ENCODE measurements at places on chromosomes 6 and 20. TPM values are rescaled to one million over a fixed set of nuclear protein-coding genes. Genes with fewer than 3 reads are reported as not detected.

GRCh38 chr6:158853880-158854213, 34.7 kb upstream of the EZR start:
- no peaks in the 10 kb centered on the region for H3K27me3 ChIP-seq
- no peak overlapping the region for H3K4me3 ChIP-seq
- H3K36me3 ChIP-seq = no peaks in the 10 kb centered on the region

- no peaks in the 10 kb centered on the region for H3K27me3 ChIP-seq
- no peak for DNase-seq
- H3K27ac ChIP-seq = no peak overlapping the region
- peaks cover 6% of the 10 kb centered on the region for H3K36me3 ChIP-seq
These were observed 143.9 kb upstream of the SHLD1 start for GRCh38 chr20:5606350-5606749.

GRCh38 chr20:8851446-8851845, 217.4 kb upstream of the PLCB4 start:
- no peaks in the 10 kb centered on the region for H3K27me3 ChIP-seq
- no peak overlapping the region for H3K4me3 ChIP-seq
- DNase-seq = no peak
- H3K27ac ChIP-seq = no peak overlapping the region

- peaks cover 4% of the 10 kb centered on the region for H3K4me1 ChIP-seq
- H3K27me3 ChIP-seq = no peaks in the 10 kb centered on the region
- no peak overlapping the region for H3K4me3 ChIP-seq
- H3K27ac ChIP-seq = no peak overlapping the region
These were observed 96.2 kb downstream of the SMAP1 start for GRCh38 chr6:70763754-70764510.

- H3K4me1 ChIP-seq = peaks cover 3% of the 10 kb centered on the region
- H3K27ac ChIP-seq = no peak overlapping the region
- no peak overlapping the region for H3K4me3 ChIP-seq
- H3K36me3 ChIP-seq = no peaks in the 10 kb centered on the region
- peaks cover 15% of the 10 kb centered on the region for H3K27me3 ChIP-seq
These were observed 103.2 kb upstream of the SUPT3H start for GRCh38 chr6:45480752-45481415.

DNA sequence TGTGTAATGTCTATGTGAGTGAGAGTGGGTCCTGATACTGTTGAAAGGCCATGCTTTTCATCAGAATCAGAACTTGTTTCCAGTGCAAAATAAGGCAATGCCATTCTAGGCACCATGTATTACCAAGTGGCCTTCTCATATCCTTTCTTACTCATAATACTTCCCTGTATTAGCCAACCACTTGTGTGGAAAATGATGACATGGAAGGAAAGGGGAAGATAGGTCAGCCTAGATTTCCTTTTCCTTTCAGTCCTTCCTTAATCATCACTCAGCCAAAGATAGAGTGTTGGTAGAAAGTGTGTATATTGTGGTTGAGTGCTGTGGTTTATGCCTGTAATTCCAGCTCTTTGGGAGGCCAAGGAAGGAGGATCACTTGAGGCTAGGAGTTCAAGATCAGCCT, 158.6 kb upstream of the PREP start:
- no peaks in the 10 kb centered on the region for H3K36me3 ChIP-seq
- H3K27me3 ChIP-seq = peaks cover 37% of the 10 kb centered on the region
- no peak for DNase-seq
- H3K4me3 ChIP-seq = no peak overlapping the region

DNA sequence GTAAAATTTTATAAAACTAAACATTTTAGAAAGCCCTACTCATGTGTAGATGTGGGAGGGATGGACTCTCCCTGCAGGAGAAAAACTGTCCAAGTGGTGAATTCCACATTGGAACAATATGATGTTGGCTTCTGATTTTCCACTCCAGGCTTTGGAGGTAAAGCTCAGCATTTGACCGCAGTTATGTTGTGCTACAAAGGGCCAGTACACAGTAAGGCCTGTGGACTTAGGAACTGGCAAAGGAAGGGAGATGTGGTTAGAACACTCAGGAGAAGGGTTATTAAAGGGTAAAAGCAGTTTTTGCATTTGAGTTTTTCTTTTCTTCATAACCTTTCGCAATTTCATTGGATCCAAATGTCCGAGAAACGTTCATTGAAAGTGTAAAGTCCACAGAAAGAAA, 150.3 kb upstream of the SASH1 start:
- no peak overlapping the region for H3K4me3 ChIP-seq
- DNase-seq = no peak
- H3K36me3 ChIP-seq = no peaks in the 10 kb centered on the region
- peaks cover 28% of the 10 kb centered on the region for H3K4me1 ChIP-seq
- H3K27me3 ChIP-seq = no peaks in the 10 kb centered on the region

DNA sequence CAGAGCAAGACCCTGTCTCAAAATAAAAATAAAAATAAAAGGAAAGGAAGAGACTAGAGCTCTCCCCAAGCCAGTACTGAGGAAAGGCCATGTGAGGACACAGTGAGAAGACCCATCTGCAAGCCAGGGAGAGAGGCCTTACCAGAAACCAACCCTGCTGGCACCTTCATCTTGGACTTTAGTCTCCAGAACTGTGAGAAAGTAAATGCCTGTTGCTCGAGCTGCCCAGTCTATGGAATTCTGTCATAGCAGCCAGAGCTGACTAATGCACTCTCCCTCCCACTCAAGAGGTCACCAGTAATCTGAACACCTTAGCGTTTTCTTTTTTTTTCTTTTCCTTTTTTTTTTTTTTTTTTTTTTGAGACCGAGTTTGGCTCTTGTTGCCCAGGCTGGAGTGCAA, 7.3 kb upstream of the PRPH2 start:
- no peaks in the 10 kb centered on the region for H3K4me1 ChIP-seq
- no peaks in the 10 kb centered on the region for H3K27me3 ChIP-seq
- DNase-seq = no peak
- H3K27ac ChIP-seq = no peak overlapping the region
- no peaks in the 10 kb centered on the region for H3K36me3 ChIP-seq

GRCh38 chr6:149347067-149347466, 29.6 kb downstream of the TAB2 start:
- H3K36me3 ChIP-seq = peaks cover 2% of the 10 kb centered on the region
- no peak for DNase-seq
- no peaks in the 10 kb centered on the region for H3K27me3 ChIP-seq
- no peak overlapping the region for H3K27ac ChIP-seq
- no peak overlapping the region for H3K4me3 ChIP-seq

DNA sequence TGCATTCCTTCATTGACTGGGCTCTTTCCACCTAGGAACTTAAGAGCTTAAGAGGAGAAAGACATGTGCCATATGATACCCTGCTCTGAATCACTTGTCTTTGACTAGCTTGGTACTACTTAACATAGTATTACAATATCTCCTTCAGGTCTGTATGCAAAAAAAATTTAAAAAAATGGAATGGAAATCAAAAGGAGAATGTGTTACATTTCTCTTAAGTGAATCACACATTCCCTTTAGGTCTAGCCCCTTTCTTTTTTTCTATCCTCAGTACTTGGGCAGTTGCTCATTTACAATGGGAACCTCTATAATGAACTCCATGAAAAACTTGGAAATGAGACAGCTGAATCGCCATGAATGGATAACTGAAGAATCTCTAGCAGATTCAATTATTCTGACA, 53.8 kb downstream of the SLC35F1 start:
- no peak overlapping the region for H3K27ac ChIP-seq
- no peaks in the 10 kb centered on the region for H3K4me1 ChIP-seq
- H3K36me3 ChIP-seq = peaks cover 4% of the 10 kb centered on the region
- DNase-seq = no peak
- no peak overlapping the region for H3K4me3 ChIP-seq

Gene GSS
- 72.5 TPM for total RNA-seq

Gene PLCB4
- total RNA-seq = 17.2 TPM

Gene GRIK2
- total RNA-seq = 6.3 TPM

Gene BAG2
- total RNA-seq = 4.8 TPM

Gene C6orf58
- total RNA-seq = not detected

Gene DOK5
- total RNA-seq = 0.24 TPM

Gene POPDC3
- total RNA-seq = 1.3 TPM

Gene TRAPPC3L
- not detected for total RNA-seq
